ENCODE measurements at places on chromosomes 12 and 14. TPM values are rescaled to one million over a fixed set of nuclear protein-coding genes. Genes with fewer than 3 reads are reported as not detected.
A peak's percentile ranks its signal among the peaks of the same experiment; 100 is the strongest.

GRCh38 chr12:57200497-57200896 is 16.1 kb upstream of the NXPH4 start:
- no peak for DNase-seq

DNA sequence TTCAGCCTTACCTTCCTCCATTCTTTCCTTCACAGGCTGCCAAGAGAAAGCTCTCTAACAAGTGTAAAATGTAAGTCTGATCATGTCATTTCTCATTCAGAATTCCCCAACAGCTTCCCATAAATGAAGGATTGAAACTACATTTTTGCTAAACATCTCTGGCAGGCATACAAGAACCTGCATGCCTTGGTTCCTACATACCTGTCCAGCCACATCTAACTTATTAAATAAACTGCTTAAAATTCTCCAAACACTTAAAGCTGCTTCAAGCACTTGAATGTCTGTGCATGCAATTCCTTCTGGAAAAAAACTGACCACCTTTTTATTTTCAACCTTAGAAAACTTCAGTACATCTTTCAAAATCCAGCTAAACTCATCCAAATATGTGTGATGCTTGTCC is 84.4 kb upstream of the DCN start:
- DNase-seq = no peak

DNA sequence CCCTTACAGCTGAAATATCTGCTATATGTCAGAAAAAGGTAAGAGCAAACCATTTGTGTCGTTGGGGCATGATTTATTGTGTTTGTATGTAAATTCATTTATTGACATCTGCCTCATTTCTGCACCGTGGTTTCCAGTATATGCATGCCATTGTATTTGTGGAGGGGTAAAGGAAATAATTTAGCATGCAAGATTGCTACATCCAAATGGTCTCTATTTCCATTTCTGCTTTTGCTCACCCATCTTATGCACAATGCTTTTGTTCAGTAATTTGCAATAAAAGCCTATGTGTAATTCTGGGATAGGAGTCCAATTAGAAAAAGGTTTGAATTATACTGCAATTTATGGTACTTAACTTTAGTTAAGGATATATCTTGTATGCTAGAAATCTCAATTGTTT is 101.8 kb downstream of the UNC79 start:
- no peak for DNase-seq

Gene CAPRIN2
- total RNA-seq = 15.6 TPM

DNA sequence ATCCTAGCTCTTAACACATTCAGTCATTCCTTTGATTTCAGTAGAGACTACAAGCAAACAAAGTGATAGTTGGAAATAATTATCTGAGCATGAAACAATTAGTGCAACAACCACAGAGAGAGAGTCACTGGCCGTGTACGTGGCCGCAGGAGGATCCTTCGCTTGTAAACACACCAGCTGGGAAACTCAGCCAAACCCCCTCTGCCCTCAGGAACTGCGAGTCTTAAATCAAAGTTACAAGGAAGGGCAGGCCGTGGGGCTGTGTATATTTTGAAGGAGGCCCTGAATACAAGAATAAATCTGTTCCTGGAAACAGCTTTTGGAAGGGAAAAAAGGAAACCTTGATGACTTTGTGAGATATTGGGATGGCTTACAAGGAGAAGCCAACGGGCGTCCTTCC is 164.5 kb downstream of the ANO2 start:
- no peak for DNase-seq

Gene NDRG2
- total RNA-seq = 13.4 TPM

DNA sequence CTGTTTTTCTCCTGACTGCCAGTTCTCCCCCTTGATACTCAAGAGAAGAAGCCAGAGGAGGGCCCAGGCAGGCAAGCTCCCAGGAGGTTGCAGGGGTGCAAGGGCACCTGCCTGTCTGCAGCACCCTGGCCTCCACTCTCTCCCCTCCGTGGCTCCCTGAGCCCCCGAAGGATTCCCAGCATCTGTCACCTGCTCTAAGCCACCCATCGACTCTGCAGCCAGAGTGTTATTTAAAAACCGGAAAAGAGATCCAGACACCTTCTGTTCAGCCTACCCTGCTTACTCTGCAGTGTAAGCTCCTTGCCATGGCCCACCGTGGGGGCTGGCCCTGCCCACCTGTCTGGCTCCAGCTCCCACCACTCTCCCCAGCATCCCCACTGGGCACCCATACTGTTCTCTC is 121.4 kb downstream of the KSR2 start:
- DNase-seq = no peak

- no peak for DNase-seq
Observed at GRCh38 chr14:52883658-52884057, 67.2 kb downstream of the FERMT2 start.

Gene RBM19
- total RNA-seq = 53.6 TPM

- DNase-seq = no peak
Observed at GRCh38 chr12:5230156-5230555, 186.5 kb downstream of the KCNA5 start.

Gene CLEC12A
- not detected for total RNA-seq

Gene HAL
- total RNA-seq = not detected

- no peak for DNase-seq
Observed at GRCh38 chr12:116101991-116102390, 175.5 kb downstream of the MED13L start.

DNA sequence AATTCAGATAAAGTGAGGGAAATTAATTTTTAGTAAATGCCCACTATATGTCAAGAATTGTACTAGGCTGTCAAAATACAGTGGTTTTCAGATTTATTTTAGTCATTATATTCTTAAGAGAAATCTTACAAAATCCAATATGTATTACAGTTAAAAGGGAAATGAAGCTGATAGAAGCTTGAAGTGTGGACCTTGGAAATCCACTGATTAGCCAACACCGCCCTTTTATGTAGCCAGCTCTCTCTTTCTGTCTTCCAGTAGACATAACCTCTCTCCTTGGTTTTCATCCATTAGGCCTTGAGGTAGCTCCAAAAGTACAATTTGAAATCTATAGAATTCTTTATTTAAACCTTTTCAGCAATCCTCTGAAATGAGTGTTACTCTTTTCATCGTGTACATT is 63.2 kb downstream of the USP15 start:
- no peak for DNase-seq

Gene FIGNL2
- 0.24 TPM for total RNA-seq

DNA sequence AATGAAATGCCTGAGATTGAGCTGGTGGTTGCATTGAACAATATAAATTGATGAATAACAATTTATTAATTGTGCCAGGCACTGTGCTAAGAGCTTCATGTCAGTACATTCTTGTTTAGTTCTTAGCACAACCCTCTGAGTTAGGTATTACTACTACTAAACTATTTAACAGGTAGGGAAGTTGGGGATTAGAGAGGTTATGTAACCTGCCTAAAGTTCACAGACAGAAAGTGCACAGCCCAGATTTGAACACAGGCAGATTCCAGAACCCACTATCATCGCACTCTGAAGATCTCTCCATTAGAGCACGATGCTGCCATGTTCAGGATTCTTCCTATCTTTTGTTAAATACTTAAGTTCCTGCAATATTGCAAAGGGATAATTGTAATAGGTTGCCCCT is 49.3 kb downstream of the ETV6 start:
- no peak for DNase-seq

GRCh38 chr14:60183741-60184140 is 18.5 kb upstream of the DHRS7 start:
- peak; percentile 27 for DNase-seq

DNA sequence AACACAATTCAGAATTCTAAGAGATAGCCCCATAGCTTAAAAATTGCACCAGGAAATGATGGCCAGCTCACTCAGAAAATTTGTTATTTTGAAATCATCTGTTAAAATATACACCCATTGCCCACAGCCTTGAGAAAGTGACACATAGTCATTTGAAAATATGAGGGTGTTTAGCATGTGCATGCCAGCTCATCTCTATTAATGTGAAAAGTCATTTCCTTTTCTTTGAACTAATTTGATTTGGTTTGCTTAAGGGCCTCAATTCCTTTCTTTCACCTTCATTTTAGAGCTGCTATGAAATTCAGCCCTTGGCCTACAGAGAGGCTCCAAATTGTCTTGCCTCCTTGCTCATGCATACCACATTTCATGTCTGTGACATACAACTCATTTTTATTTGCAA is 241.4 kb downstream of the PHLDA1 start:
- no peak for DNase-seq
